Activated T-cell treated with anti-CD3 and anti-CD28 coated beads for 4 hours (primary cell): ENCODE measurements at places on chromosomes 5 and 9.

GRCh38 chr9:136048560-136049411 is 46.3 kb downstream of the NACC2 start:
- DNase-seq = no peak

DNA sequence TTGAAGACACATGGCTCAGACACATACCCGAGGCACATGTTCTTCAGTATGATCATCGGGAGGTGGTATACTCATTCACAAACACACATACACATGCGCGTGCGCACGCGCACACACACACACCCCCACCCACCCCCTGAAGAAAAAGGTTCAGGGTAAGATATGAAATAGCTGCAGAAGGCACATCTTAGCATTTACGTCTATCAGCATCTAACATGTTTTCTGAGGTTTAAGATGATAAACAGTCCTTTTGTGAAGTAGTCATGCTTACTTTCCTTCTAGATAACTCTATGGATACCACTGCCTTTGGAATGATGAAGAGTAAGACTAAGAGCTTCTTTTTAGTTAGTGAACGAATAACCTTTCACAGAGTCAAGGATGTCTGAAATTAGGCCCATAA is 105.1 kb upstream of the GNA14 start:
- no peak for DNase-seq

DNA sequence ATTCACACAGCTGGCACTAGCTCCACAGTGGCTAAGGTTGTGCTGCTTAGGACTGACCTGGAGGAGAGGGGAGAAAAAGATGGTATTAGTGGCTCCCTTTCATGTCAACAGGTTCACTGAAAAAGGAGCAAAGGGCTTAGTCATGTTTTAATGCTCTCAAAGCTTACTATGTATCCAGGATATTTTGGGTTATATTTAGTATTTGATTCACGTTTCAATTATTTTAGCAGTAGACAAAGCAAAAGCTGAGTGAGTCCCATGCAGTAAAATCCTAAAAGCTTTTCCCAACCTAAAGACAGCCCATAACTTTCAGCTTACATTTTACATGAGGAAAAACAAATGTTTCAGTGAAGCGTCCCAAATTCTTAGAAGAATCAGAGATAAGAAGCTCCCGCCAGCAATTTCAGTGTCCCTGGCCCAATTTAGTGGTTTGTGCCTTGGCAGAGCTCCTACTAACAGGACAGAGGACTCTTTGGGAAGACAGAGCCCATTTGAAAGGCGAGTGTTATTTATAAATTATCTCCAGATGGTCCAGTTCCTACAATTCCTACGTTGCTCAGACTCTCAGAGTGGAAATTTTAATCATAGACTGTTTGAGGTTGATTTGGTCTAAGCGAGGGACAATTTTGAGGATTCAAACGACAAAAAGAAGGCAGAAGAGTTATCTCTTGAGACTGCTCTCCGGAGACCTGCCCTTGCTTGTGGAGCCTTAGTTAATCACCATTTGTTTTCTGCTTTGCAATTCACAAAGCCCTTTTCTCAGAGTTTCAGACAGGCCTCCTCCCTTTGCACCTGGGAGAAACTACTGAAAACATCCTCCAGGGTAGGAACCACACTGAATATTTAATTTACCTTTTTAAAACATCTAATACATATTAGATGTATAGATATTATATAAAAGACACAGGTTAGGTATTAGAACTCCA is 225.0 kb upstream of the ANKRD55 start:
- DNase-seq = no peak

- no peak for DNase-seq
Measured at GRCh38 chr9:14383294-14383693, 69.4 kb upstream of the NFIB start.

- DNase-seq = no peak
Measured at GRCh38 chr5:158286827-158287226, 427.9 kb upstream of the CLINT1 start.

- no peak for DNase-seq
Measured at GRCh38 chr5:112230606-112231005, 188.5 kb downstream of the EPB41L4A start.

DNA sequence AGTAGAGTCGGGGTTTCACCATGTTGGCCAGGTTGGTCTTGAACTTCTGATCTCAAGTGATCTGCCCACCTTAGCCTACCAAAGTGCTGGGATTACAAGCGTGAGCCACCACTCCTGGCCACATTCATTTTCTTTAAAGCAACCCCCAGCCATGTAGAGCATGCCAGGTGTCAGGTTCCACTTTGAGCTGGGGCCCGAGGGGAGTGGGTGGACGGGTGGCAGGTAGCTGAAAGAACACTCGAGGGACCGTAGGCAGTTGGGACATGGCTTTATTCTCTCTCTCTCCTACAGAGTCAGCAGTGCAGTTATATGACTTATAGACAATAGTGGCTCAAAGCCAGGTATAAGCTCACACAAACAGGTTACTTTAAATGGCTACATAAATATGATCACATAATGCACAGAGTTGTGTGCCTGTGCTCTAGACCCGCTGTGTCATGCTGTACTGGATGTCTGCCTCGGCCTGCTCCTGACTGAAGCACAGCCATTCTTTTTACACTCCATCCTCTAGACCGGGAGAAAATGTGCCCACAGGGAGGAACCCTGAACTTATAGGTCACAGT is 60.5 kb upstream of the FAM120A start:
- DNase-seq = no peak

GRCh38 chr9:114283551-114284111 is 39.3 kb upstream of the ORM1 start:
- no peak for DNase-seq

DNA sequence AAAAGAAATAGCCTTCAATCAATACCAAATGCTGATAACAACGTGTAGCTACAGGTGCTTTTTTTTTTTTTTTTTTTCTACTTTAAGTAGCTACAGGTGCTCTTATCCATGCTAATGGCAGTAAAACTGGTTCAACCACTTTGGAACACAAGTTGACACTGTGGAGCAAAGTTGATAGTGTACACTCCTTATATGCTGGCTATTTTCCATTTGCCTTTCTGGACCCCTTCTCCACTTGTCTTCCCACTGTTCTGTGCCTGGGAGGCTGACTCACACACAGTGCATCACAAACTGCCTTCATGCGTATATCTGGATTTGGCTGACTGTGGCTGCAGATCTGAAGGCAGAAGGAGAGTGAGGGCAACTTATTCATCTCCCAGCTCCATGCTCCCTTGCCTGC is 247.9 kb downstream of the MSX2 start:
- no peak for DNase-seq

DNA sequence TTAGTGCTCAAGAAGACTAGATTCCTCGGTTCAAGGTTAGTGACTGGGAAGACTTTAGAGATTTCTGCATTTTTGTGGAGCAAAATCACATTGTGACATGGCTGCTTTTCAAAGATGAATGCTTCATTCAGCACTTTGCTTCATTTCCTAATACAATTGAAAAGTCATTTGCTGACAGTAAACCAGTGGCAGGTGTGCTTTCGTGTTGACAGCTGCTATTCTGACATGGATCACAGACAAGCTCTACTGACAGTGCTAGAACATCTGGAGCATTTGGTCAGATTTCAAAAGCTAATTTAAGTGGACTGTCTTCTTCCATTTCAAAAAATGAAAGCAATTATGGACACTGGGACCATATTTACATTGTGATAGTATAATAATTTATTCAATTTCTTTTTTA is 1060.1 kb downstream of the PTPRD start:
- DNase-seq = no peak

GRCh38 chr5:145283141-145283810 is 551.9 kb downstream of the PRELID2 start:
- no peak for DNase-seq
